ENCODE measurements at places on chromosomes 4 and X.

DNA sequence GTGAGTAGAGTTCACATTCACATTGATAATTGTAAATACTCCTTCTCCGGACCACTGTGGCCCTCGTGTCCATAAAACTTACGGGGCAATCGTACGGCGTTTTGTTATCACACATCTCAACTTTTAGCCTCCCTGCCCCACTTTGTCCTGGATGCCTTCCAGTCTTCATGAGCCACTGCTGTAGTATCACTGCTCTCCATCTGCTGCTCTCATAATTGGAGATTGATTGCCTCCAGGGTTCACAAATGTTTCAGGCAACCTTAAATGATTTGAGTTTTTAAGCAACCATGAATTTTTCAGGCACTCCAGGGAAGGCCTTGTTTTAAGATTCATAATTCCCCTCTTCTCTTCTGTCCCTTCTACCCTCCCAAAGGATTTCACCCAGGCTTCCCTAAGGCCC lies 28.4 kb downstream of the ALPK1 start:
- no peak for DNase-seq

DNA sequence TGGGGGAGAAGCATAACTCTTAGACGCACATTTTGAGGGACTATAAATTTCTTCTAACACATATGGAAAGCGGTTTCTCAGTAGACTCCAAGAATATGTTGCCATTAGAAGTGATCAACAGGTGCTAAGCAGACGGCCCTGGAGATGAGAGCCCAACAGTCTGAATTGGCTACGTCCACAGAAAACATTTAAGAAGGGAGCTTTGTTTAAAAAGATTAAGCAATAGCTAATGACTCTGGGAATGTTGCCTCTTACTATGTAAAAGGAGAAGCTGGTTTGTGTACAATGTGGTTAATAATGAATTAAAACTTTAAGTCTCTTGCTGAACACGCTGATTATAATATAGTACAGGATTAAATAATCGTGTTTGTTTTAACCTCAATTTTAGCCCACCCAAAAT lies 399.5 kb downstream of the SMARCA1 start:
- DNase-seq = no peak

DNA sequence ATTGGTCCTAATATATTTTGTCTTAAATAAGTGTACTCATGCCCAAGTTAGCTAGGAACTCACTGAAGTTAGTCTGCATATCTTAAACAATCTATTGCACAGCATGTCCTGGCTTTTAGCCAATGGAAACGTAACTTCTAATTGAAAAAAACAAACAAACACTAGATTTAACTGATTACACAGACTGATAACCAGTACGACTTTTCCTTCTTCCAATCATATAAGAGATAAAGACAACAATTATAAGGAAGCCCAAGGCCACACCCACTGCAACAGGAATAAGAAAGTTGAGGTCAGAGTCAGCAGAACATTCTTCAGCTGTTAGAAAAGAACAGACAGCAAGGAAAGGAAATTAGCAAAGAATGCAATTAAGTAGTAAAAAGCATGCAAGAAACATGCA lies 40.8 kb downstream of the LAMP2 start:
- DNase-seq = no peak

GRCh38 chr4:129428454-129428853 lies 332.5 kb downstream of the C4orf33 start:
- no peak for DNase-seq

DNA sequence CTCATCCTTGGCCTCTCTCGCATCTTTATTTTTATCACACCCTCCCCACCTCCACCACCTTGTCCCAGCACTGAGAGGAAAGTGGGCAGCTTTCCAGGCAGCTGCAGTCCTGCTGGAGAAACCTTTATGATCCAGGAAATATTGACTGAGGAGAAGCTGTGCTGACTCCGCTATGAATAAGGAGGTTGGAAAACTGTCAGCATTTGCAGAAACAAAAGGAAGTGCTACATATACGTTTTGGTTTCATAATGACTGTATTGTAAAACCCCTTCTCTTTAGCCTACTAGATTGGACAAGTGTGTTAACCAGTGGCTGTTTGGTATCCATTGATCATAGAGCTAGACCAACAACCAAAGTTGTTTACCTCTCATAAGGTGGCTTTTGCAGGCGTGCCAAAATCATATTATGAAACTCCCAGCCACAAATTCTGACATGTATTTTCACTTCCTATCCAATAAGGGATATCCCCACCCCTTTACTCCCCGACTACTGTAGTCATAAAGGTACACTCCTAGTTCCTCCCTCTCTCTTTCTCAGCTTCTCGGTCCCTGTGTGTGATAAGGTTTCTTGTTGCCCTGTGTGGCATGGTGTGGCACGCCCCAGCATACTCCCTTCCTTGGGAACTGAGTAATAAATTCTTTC lies 88.4 kb downstream of the GPR143 start:
- DNase-seq = no peak

- DNase-seq = peak; percentile 4
These were observed 48.3 kb downstream of the SEL1L3 start for GRCh38 chr4:25814301-25815136.

- no peak for DNase-seq
These were observed 62.6 kb upstream of the TSPAN5 start for GRCh38 chr4:98720871-98721480.

DNA sequence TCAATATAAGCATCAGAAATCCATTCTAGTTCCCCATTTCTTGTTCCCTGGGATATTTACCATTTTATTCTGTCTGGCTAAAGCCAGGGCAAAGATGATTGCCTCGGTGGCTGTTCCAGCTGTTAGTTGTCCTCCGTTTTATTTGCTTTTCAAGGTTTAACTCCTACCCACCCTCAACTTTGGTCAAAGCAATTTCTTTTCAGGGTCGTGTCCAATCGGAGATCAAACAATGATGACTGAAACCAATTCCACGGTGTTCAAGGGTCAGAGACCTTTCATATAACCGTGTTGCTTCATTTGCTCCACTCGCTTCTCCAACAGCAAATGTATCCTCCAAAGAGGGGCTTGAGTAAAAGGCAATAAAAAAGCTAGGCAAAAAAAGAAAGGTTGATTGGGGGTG lies 193.5 kb upstream of the FTHL17 start:
- no peak for DNase-seq

- DNase-seq = no peak
These were observed 1283.8 kb upstream of the PABPC4L start for GRCh38 chr4:135485371-135485770.

- no peak for DNase-seq
These were observed 50.2 kb downstream of the SUPT20HL1 start for GRCh38 chrX:24410514-24411189.

GRCh38 chr4:16764622-16765021 lies 133.8 kb downstream of the LDB2 start:
- no peak for DNase-seq

DNA sequence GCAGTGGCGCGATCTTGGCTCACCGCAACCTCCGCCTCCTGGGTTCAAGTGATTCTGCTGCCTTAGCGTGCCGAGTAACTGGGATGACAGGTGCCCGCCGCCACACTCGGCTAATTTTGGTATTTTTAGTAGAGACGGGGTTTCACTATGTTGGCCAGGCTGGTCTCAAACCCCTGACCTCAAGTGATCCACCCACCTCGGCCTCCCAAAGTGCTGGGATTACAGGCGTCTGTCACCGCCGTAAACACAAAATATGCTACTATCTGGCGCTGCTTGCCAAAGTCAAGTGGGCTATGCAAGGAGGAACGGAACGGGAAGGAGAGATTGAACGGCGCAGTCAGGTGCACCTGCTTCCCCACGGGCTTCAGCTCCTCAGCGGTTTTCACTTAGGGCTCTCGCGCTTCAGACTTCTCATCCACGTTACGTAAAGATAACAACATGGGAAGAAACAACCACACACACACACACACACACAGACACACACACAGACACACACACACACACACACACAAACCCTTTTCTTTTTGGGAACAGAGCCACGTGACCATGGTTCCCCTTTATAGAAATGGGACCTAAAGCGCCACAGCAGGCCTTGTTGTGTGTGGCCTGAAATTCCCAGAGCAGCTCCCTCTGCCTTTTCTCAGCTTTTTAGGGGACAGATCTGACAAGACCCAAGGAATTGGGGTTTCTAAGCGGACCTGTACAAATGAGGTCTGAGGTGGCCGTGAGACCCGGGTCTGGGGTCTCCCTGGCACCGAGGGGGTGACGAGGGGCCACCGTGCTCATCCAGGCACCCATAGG lies 1.5 kb downstream of the P2RY8 start:
- no peak for DNase-seq

DNA sequence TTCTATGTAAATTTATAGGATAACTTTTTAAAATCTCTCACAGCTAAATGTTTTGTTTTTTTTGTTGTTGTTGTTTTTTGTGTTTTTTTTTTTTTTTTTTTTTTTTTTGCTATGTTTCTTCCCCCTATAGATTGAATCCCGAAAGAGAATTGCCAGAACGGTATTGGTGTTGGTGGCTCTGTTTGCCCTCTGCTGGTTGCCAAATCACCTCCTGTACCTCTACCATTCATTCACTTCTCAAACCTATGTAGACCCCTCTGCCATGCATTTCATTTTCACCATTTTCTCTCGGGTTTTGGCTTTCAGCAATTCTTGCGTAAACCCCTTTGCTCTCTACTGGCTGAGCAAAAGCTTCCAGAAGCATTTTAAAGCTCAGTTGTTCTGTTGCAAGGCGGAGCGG lies 4.1 kb downstream of the BRS3 start:
- DNase-seq = no peak

GRCh38 chr4:74501579-74501978 lies 56.6 kb downstream of the AREG start:
- DNase-seq = no peak

DNA sequence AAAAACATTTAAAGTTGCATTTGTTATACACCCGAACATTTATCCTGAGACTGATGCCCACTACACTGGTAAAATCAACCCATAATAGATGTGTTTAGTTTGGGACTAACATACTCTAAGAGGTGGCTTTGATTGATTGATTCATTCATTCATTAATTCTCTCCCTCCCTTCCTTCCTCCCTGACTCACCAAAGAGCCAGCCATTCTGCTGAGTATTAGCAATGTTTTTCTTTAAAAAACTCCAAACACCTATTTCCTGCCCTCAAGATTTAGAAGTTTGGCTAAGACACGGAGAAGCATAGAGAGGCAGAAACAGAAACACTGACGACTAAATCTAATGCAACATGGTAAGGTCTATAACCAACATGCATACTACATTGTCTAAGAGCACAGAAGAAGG lies 88.9 kb downstream of the RASL11B start:
- no peak for DNase-seq

DNA sequence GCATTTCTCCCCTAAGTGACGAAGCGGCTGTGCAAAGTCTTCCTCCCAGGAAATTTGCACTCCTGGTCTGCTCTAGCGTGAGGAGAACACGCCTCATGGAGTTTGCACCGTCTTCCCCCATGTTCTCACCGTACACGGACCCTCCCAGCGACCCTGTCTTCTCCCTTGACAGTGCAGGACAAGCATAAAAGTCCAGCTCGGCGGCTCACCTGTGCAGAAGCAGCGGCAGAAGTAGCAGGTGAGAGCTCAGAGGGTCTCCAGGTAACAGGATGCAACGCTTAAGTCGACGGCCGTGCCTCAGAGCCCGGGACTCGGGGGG lies 314 bp downstream of the P2RY8 start:
- no peak for DNase-seq

DNA sequence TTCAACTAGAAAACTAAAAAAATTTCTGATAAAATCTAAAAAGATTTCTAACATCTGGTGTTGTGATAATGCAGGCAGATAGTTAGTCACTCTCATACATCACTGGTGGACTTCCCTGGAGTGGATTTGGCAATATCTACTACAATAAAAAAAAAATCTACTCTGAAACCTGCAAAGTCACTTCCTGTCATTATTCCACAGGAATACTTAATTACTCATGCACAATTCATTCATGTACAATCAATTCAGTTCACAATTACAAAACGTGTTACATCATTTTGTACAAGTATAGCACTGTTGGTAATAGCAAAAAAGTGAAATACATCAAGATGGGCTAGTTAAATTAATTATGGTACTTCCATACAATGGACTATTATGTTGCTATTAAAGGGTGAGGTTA lies 16.5 kb upstream of the RHOH start:
- no peak for DNase-seq

DNA sequence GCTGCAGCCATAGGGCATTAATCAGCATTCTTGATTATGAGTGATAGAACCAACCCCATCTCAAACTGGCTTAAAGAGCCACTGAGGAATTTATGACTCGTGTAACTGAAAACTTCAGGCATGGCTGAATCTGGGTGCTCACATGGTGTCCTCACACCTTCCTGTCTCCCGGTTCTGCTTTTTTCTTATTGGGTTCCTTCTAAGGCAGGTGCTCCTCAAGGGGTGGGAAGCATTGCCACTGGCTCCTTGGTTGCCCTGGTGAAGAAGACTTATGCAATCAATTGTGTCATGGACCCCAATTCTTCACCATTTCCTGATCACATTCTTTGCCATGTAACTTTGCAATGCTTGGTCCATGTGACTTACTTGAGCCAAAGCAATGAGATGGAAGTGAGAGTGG lies 4.3 kb upstream of the ZCCHC4 start:
- DNase-seq = no peak

DNA sequence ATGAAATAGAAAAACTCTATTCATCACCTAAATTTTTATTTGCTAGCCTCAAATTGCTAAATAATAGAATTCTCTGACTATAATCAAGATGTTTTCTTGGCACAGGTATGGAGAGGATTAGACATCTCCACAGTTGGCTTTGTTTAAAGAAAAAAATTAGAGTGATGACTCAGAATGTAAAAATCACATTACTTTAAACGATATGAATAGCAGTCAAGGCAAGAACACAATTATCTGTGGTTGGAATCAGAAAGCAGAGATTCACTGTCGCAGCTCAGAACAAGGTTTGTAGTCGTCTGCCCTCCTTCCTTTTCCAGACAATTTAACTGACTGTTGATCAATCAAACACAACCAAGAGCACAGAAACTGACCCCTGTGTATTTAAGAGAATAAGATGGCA lies 32.2 kb upstream of the CCKAR start:
- DNase-seq = no peak

DNA sequence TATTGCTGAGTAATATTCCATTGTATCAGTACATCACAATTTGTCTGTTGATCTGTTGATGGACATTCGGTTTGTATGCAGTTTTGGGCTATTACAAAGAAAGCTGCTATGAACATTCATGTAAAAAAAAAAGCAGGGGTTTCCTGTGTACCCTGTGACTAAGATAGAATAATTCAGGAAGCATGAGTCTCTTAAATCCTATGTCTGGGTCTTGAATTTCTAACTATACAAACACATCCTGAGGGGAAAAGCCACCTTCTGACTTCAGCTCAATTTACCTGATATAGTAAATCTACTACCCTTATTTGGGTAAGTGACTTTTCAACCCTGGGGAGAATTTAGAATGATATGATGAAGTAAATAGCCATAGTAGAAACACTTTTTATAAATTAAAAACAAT lies 94.6 kb upstream of the FUNDC1 start:
- no peak for DNase-seq

GRCh38 chrX:112083624-112084326 lies 1.2 kb upstream of the TRPC5 start:
- no peak for DNase-seq

GRCh38 chr4:181970366-181970765 lies 272.8 kb upstream of the TENM3 start:
- DNase-seq = no peak

GRCh38 chr4:118335324-118335723 lies 17.5 kb downstream of the PRSS12 start:
- no peak for DNase-seq

Data from hippocampal formation (tissue), 2 donors.